ENCODE measurements at places on chromosomes 11 and 22.

DNA sequence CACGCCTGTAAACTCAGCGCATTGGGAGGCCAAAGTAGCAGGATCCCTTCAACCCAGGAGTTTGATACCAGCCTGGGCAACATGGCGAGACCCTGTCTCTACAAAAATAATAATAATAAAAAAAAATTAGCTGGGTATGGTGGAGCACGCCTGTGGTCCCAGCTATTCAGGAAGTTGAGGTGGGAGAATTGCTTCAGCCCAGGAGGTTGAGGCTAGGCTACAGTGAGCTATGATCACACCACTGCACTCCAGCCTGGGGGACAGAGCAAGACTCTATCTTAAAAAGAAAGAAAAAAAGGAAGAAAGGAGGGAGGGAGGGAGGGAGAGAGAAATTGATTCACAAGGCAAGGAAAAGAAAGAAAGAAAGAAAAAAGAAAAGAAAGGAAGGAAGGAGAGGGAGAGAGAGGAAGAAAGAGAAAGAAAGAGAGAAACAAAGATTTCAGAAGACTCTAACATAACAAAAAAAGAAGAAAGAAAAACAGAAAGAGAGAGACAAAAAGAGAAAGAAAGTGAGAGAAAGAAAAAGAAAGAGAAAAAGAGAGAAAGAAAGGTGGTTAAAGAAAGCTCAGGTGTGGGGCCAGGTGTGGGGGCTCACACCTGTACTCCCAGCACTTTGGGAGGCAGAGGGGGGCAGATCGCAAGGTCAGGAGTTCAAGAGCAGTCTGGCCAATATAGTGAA, 37.3 kb upstream of the MYH9 start:
- DNase-seq: no peak

GRCh38 chr11:91686700-91687099, 537.9 kb upstream of the FAT3 start:
- DNase-seq: no peak

DNA sequence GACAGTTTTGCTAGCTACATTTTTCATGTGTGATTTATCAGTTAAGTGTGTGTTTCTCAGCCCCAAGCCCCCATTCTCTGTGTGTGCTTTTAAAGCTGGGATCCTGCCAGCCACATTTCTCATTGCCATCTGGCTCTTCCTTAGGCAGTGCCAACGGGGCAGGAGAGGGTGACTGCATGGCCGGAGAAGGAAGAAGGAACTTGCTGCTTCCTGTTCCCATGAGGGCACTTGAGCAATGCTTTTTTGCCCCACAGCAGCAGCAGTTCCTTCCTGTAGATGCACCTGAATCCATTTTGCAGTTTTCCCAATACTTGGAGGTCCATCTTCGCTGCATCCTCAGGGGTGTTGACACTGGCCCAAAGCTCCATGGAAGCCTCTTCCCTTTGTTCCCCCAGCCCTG, 37.5 kb downstream of the TNRC6B start:
- no peak for DNase-seq

DNA sequence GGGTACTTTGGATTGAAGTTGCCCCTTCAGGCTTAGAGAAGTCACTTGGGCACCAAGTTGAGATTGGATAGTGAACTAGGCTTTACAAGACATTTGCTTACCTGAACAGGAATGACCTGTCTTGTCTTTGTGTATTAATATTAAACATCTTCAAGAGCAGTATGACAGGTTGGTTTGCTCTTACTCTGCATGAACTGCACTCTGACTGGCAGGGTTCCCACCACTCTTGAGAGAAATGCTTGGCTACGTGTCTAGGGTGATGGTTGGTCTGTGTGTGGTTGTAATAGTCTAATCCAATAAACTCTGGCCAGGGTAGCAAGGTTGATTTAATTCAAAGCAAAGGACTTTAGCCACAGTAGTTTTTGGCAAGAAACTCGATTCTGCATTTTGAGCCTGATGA, 20.1 kb upstream of the SPTBN2 start:
- DNase-seq: peak; percentile 9

DNA sequence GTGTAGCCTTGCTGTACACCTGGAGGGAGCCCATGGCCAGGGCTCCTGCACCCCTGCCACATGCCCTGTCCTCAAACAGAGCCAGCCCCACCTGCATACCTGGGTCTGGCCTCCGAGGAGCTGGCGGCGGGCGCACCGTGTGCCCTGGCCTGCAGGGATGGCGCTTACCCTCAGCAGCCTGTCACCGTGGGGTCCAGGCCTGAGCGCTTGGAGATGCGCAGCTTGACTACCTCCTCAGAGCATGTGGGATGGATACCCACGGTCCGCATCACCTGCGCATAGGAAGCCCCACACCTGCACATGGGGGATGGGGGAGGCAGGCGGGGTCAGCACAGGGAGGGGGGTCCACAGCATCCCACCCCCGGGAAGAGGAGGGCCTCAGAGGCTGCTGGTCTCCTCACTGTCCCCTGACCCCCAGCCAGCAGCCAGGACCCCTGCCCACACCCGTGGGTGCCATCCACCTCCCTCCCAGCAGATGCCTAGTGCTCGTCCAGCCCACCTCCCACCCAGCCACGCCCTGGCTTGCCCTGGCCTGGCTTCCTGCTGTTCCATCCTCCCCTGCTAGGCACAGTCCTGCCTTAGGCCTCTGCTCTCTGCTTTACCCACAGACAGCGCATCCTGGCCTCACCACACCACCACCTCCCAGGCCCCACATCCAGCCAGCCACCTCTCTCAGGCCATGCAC, 22.4 kb upstream of the GNB1L start:
- no peak for DNase-seq

DNA sequence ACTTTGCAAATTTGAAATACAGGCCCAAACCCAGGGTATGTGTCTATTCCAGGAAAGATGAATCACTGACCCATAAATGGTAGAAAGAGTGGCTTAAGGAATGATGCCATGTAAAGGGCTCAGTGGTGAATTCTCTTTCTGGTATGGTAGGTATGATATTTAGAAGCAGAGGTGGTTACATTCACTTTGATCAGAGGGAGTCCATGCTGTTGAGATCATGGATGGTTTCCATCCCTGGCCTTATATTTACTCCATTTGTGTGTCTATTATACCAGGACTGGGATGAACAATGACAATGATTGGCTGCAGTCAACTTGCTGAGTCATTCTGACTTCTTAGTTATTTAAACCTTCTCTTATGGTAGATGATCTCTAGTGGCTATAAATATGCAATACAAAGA, 419.8 kb upstream of the LRRC4C start:
- peak; percentile 74 for DNase-seq

GRCh38 chr22:38966380-38966702, 8.9 kb downstream of the APOBEC3A start:
- no peak for DNase-seq

- peak; percentile 27 for DNase-seq
Observed at GRCh38 chr11:118522571-118523072, 4.7 kb upstream of the TTC36 start.

- DNase-seq: no peak
Observed at GRCh38 chr11:90585491-90585890, 362.6 kb upstream of the CHORDC1 start.

GRCh38 chr22:23065495-23066122, 4.7 kb upstream of the GNAZ start:
- DNase-seq: no peak

DNA sequence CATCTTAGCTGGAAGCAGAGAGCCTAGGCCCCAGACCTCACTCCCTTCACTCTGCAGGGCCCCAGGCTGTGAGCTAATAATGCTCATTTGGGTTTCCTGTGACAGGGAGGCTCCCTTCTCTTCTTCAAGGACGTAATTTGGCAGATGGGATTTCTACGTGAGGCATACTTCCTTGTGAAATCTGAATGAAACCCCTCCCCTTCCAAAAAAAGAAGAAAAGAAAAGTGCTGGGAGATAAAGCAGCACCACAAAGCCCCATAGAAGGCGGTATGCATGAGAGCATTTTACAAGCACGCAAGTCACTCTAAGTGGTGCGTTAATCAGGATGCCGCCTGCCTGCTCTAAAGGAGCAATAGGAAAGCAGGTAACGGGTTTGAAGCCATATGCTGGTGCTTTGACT, 5.7 kb downstream of the P2RX3 start:
- no peak for DNase-seq

- DNase-seq: no peak
Observed at GRCh38 chr11:119155733-119156492, 7.1 kb downstream of the ABCG4 start.

DNA sequence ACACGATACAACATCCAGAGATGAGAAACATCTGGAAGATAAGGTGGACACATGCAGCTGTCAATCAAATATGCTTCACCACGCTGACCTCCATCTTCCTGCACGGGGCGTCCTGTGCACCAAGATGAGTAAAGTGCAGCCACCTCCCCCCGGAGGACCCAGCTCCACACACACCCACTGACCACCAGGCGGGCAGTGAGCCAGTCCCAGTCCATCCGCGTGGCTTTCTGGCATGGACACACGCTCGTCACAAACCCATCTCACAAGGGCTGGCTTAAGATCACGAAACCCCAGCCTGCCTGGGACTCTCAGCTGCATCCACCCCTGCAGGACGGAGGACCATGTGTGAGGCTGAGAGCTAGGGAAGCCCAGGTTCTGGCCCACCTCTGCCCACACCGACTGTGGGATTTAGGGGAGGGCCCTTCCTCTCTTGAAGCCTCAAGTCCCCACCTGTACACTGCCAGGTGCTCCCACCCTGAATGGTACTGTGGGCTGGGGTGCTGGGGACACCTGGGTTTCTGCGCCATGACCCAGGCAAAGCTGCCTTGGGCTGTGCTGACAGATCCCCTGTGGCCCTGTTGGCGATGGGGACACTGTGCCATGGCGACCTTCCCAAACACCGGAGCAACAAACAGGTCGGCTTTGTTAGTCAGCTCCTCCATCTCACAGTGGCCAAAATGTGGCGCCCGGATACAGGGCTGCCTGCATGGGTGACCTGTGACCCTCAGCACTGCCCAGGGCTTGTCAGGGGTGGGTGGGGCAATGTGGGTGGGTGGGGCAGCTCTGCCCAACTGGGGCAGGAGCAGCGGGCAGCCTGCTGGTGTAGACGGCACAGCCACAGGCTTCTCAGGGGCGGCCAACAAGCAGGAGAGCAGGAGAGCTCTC, 629.0 kb downstream of the TBC1D22A start:
- no peak for DNase-seq

DNA sequence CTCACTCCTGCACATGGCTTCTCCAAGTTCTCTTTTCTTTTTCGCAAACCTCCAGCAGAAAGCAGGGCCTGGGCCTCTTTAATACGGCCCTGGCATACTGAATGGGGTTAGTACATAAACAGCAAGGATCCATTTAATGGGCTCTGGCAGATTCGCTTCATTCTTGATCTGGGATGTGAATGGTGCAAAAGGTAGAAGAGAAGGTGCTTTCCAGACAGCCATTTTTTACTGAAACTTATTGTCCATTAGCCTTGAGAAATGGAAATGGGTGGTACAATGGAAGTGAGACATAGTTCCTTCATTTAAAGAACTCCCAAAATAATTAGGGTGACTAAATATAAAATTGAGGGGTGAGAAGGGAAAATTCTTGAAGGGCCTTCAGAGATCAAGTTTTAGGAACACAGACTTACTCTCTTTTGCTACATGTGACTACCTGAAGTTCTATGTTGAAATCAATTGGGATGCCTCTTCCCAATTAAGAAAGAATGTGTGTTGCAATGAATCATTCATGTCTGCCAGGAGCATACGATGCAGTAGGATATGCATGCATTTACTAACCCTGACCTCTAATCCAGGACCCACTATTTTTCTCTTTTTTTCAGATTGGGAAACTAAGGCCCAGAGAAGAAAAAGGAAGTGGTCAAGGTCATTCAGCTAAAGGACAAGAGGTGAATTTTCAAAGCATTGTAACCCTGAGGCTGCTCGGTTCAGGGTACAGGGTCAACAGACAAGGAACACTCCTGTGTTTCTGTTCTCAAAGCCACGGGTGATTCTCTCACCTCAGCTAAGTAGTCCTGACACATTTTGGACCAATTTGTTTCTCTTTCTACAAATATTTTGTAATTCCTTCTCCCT, 144.1 kb downstream of the BBOX1 start:
- DNase-seq: no peak

GRCh38 chr11:112085822-112086421, 634 bp downstream of the TIMM8B start:
- peak; percentile 36 for DNase-seq

DNA sequence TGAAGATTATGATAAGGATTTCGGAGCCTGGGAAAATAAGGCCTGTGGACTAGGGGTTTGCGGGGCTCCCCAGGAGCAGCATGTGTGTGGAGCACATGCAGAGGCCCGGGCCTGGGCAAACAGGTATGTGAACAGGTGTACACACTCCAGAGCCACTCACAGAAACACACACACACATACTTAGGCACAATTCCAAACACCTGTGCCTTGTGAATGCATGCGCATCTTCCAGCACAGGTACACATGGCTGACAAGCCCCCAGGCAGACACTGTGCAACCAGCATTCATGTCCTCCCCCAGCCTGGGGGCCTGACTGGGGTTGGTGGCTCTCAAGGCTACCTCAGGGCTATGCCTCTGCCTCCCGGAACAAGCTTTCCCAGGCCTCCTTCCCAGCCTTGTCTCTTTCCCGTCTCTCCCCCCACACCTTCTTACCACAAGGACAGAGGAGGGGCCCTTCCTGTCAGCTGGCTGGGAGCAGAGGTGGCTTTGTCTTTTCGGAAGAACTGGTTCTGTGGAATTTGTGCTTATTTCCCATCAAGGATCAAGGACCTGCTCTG, 2.6 kb upstream of the P2RY6 start:
- no peak for DNase-seq

DNA sequence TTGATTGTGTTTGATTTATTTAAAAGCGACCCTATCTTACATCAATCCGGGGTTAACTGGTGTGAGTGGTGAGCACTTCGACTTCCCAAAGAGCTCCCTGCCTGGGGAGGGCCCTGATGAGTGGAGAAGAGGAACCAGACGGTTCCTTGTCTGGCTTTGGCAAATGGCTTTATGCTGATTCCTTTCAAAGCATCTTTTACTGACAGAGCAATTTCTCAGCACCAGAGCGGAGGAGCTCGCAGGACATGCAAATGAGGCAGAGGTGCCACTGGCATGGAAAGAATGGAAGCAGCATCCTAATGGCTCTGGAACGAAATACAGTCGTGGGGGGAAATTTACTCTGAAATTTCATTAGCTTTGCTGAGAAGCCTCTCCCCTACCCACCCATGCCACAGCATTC, 410.9 kb upstream of the B3GAT1 start:
- DNase-seq: no peak

- DNase-seq: no peak
Observed at GRCh38 chr11:62182147-62182891, 7.7 kb upstream of the SCGB1D1 start.

DNA sequence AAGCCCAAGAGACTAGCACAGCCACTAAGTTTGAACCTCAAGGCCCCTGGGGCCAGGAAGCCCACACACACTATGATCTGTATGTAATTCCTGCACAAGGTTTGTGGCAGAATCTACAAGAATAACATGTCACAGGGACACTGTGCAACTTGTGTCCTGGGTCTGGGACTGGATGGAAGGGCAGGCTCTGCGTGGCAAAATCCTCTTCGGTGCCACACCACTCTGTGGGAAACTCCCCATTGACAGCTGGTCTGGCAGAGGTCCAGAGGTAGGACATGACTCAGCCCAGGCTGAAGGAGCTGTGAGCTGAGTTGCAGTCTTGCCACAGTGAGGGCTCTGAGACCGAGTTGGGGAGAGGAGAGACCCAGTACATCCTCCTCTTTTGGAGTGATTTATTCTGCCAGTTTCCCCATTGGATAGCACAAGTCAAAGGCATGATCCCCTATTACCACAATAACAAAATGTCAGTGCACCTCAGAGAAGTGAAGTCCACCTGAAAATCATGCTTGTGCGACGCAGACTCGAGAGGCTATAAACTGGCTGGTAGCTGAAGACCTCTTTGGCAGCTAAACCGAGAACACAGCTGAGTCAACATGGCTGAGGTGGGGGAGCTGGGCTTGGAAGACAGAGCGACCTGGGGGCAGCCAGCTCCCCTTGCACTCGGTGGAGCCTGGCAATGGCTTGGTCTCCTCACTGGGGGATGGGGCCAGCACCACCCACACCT, 23.3 kb upstream of the SERPIND1 start:
- peak; percentile 84 for DNase-seq
